ENCODE measurements at places on chromosomes 1 and 21.

- DNase-seq: no peak
Observed at GRCh38 chr21:44686000-44686781, 4.2 kb upstream of the KRTAP12-1 start.

- DNase-seq: peak; percentile 1
Observed at GRCh38 chr1:113677250-113678158, 81.8 kb downstream of the PHTF1 start.

- DNase-seq: no peak
Observed at GRCh38 chr1:21896652-21897532, 40.2 kb downstream of the HSPG2 start.

- peak; percentile 6 for DNase-seq
Observed at GRCh38 chr1:174204697-174205308, 45.5 kb downstream of the RABGAP1L start.

DNA sequence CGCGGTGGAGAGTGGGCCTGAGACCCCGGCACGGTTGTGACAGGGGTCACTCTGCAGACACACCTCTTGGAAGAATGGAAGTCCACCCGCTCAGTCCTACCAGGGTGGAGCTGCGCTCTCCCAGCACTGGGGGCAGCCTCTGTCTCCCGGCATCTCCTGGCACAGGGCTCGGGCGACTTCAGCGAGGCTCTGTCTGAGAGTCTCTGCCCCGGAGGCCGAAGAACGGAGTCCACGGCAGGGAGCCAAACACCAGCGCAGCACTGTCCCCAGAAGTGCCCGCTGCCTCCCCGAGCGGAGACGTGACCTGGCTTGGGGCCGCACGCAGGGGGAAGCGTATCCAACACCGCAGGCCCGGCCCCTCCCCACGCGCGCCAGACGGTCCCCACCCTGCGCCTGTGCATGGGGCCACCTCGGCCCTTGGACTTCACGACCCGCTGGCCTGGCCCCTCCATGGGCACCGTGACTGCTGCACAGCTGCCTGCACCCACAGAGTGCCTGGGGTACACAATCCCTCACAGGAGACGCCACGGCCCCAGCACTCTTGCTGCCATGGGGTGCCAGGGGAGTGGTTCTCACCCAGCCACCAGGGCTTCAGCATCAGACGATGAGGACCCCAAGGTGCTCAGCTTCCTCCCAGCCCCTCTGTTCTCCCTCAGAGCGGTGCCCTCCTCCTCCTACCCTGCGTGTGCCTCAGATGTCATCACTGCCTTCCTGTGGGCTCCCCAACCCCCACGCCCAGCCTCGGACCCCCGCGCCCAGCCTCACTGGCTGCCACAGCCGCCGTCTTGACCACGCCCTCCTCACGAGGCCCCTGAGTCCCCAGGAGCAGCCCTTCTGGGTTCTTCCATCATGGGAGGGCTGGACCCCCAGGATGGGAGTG, 14.9 kb upstream of the RNF223 start:
- DNase-seq: no peak

DNA sequence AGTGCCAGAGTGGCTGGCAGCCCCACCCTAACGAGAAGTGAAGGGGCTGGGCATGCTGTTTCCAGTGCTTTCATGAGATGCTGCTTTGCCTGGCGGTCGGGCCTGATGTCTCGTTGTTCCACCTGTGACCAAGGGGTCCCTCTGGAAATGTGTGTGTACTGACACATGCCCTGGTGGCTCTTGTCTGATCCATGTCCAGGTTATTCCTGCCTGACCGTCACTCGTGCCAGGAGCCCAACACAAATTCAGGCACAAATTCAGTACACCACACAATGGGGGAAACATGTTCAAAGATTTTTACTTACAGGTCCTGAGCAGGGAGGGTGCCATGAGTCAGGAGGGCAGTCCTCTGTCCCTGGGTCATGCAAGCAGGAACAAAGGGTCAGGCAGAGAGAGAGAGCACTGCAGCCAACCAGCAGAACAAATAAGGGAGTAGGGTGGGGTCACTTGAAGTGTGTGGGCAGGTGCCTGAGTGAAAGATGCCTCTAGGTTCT, 76.3 kb downstream of the ADARB1 start:
- DNase-seq: no peak

DNA sequence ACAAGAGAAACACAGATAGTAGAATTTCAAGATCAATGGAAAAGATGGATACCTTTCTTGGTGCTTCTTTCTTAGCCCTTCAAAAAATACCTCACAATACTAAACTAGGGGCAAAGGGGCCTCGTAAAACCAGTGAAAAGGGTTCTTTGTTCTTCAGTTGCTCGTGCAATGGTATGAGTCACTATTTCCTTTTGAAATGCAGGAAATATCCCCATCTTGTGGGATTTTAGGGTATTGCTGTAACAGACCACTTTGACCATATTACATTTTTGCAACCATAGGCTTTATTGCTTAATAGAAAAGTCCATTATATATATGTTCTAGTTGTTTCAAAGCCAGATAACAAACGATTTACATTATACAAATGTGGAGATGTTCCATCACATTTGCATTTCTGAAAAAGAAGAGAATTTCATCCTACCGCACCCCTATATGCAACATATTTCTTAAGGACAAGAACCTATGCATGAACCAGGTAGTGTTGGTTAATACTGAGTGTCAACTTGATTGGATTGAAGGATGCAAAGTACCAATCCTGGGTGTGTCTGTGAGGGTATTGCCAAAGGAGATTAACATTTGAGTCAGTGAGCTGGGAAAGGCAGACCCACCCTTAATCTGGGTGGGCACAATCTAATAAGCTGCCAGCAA, 88.6 kb upstream of the PKN2 start:
- no peak for DNase-seq

DNA sequence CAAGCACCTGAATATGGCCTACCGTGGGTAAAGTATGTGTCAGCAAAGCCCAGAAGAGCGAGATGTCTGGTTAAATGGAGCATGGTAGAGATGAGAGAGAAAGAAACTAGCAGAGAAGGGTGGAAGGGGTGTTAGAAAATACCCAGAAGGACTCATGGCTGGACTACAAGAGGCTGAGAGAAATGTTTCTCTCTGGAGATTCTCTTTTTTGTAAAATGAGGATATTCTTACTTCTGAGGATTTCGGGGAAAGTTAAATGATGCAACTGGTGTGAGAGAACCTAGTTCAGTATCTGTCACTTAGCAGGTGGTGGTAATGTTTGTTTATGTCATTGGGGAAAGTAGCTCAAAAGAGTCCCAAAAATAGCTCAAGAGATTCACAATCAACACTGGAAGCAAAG, 7.2 kb upstream of the EPS15 start:
- no peak for DNase-seq

- peak; percentile 28 for DNase-seq
Observed at GRCh38 chr1:36458910-36459309, 5.3 kb downstream of the MRPS15 start.

DNA sequence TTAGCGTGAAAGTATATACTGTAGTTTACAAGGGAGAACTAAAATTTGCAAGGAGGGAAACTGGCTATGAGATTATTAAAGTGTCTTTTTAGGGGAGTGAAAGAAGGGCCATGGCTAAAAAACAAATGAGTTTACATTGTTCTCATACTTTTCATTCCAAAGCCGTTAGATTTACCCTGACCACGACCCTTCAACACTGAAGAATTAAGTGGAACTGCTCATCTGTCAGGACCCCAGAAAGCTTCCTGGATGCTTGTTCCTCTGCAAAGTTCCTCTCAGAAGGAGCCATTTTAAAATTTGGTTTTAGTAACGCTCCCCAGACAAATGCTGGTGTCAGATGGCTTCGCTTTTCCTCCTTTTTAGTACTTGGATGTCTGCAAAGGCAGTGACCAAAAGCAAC, 82.7 kb upstream of the ZBTB18 start:
- no peak for DNase-seq

All from activated CD4-positive, alpha-beta T cell treated with anti-CD3 and anti-CD28 coated beads for 4 hours (primary cell).